Ovary (tissue), 10 donors: ENCODE measurements at places on chromosomes 12 and 14. TPM values are rescaled to one million over a fixed set of nuclear protein-coding genes. Genes with fewer than 3 reads are reported as not detected.

The CPM gene
- 49.6 TPM for total RNA-seq

The KLRC2 gene
- 2.6 TPM for total RNA-seq

The SYT1 gene
- total RNA-seq, result 9.7 TPM

The TBX5 gene
- 0.23 TPM for total RNA-seq

The CCDC196 gene
- not detected for total RNA-seq
